Panc1 (cell line): ENCODE measurements at places on chromosomes 3 and 15. TPM values are rescaled to one million over a fixed set of nuclear protein-coding genes. Genes with fewer than 3 reads are reported as not detected.

- no peaks in the 10 kb centered on the region for H3K36me3 ChIP-seq
- H3K27me3 ChIP-seq = no peaks in the 10 kb centered on the region
- H3K27ac ChIP-seq = no peak overlapping the region
- no peaks in the 10 kb centered on the region for H3K4me1 ChIP-seq
- no peak overlapping the region for H3K4me3 ChIP-seq
These were observed 400.8 kb upstream of the THBS1 start for GRCh38 chr15:39180030-39180429.

DNA sequence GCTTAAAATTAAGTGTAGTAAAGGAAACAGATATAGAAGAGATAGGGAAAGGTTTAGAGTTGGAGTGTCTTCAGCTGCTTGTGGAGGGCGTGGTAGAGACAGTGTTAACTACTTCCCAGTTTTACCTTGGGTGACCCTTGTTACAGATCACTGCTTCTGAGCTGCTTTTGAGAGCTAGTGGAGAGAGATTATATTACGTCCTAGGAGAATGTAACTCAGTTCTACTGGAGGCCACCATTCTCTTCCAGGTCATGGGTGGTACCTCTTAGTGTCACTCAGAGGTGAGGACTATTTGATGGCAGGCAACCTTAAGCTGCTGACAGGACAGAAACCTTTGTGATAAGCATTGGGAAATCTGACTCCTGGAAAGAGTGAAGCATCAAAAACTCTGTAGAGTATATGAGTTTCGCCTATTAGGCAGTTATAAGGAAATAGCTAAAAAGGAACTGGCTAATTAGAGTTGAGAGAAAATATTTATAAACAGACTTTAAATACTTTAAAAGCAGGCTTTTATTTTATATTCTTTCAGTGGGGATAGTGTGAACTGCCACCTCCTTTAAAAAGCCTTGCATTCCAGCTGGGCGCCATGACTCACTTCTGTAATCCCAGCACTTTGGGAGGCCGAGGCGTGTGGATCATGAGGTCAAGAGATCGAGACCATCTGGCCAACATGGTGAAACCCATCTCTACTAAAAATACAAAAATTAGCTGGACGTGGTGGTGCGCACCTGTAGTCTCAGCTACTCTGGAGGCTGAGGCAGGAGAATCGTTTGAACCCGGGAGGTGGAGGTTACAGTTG is 106.5 kb downstream of the ZNF609 start:
- no peak for DNase-seq
- no peak overlapping the region for H3K4me3 ChIP-seq
- H3K27me3 ChIP-seq = no peaks in the 10 kb centered on the region

SPSB4 gene
- total RNA-seq = 0.05 TPM

GRCh38 chr3:138724443-138724842 is 110.3 kb downstream of the PIK3CB start:
- no peak overlapping the region for H3K27ac ChIP-seq
- H3K36me3 ChIP-seq = no peaks in the 10 kb centered on the region
- no peak for DNase-seq
- no peaks in the 10 kb centered on the region for H3K27me3 ChIP-seq

- no peaks in the 10 kb centered on the region for H3K27me3 ChIP-seq
- no peaks in the 10 kb centered on the region for H3K36me3 ChIP-seq
- no peaks in the 10 kb centered on the region for H3K4me1 ChIP-seq
- DNase-seq = no peak
- H3K4me3 ChIP-seq = no peak overlapping the region
These were observed 730.3 kb downstream of the ZNF385D start for GRCh38 chr3:21020681-21021080.
